Activated T-helper 1 cell treated with anti-CD3 and anti-CD28 coated beads, Interleukin-12 subunit alpha, Interleukin-12 subunit beta, Interleukin-2, Interleukin-4 antibody, amounts not matched to agents 30 ng/mL and 10 ng/mL and 1 ng/mL, durations not matched to agents 14 hours and 24 hours and 36 hours (primary cell): ENCODE measurements at places on chromosomes 11 and 22. TPM values are rescaled to one million over a fixed set of nuclear protein-coding genes. Genes with fewer than 3 reads are reported as not detected.

Gene FAM111A
- 64.8 and 66.4 TPM in 2 replicates for total RNA-seq

Gene PEX16
- 37.4 and 44.6 TPM in 2 replicates for total RNA-seq

Gene MRGPRE
- not detected in 2 replicates for total RNA-seq

Gene LGALS1
- total RNA-seq = 245 and 254 TPM in 2 replicates

Gene NDUFV1
- 289 and 303 TPM in 2 replicates for total RNA-seq

Gene SF3B2
- 267 TPM in 2 replicates for total RNA-seq

Gene SORL1
- total RNA-seq = 19.2 and 20.9 TPM in 2 replicates

Gene SHANK2
- total RNA-seq = not detected in 2 replicates

Gene GPHA2
- total RNA-seq = not detected in 2 replicates

Gene FDXACB1
- total RNA-seq = 7.9 and 9.4 TPM in 2 replicates

Gene TOMT
- not detected in 2 replicates for total RNA-seq

Gene TUB
- 0.24 and 0.29 TPM in 2 replicates for total RNA-seq

Gene MS4A7
- not detected in 2 replicates for total RNA-seq

Gene TSPAN32
- 2.1 and 2.2 TPM in 2 replicates for total RNA-seq

Gene PHF21B
- total RNA-seq = 0.21 TPM in 1 of 2 replicates, not detected in the other

Gene GAL3ST3
- total RNA-seq = 0.34 TPM in 1 of 2 replicates, not detected in the other

Gene OR8B3
- total RNA-seq = not detected in 2 replicates

Gene CTSW
- total RNA-seq = 5.7 and 7.4 TPM in 2 replicates

Gene THOC5
- 69.0 and 76.2 TPM in 2 replicates for total RNA-seq

- no peak for DNase-seq
Measured at GRCh38 chr22:18114495-18114894, 3.9 kb downstream of the TUBA8 start.

- DNase-seq = no peak
Measured at GRCh38 chr11:95498722-95499425, 267.9 kb upstream of the SESN3 start.

GRCh38 chr11:33413301-33413700 lies 156.1 kb downstream of the HIPK3 start:
- no peak for DNase-seq

DNA sequence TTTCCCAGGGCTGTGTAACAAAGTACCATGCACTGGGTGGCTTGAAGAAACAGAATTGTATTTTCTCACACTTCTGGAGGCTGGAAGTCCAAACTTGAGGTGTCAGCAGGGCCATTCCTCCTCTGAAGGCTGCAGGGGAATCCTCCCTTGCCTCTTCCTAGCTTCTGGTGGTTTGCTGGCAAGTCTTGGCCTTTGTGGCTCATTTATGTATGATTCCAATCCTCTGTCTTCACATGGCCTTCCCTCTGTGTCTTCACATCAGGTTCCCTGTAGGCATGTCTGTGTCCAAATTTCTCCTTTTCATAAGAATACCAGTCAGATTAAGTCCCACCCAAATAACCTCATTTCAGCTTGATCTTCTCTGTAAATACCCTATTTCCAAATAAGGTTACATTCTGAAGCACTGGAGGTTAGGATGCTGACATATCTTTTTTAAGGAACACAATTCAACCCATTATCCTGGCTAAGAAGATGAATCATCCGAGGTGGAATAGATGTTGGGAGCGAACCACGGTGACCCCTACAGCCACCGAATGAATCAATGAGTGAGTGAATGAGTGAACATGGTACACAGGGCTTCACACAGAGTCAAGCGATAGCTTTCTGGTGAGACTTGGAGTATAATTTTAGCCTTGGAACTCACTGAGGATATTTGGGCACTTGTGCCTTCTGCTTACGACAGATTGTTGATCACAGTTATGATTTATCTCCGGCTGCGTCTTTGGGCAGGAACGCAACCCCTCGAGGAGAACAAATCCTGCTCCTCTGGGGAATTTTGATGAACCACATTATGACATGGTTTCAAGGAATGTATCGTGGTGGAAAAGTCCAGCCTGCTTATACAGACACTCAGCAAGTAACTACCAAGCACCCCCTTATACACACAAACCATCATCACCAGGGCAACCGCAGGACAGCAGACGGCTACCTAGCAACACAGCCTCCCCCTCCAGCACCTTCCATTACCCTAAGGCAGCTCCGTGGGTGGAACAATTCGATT lies 34.3 kb upstream of the MICAL2 start:
- DNase-seq = no peak

- DNase-seq = no peak
Measured at GRCh38 chr11:25613865-25614264, 718.1 kb upstream of the ANO3 start.

GRCh38 chr11:27653990-27654758 lies 46.1 kb downstream of the BDNF start:
- DNase-seq = no peak

DNA sequence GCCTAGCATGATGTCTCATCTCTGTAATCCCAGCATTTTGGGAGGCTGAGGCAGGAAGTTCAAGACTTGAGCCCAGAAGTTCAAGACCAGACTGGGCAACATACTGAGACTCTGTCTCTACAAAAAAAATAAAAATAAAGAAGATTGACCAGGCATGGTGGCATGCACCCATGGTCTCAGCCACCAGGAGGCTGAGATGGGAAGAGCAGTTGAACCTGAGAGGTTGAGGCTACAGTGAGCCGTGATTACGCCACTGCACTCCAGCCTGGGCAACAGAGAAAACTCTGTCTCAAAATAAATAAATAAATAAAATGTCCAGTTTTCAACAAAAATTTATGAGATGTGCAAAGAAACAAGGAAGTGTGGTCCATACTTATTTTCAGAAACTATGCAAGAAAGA lies 28.3 kb downstream of the EFCAB6 start:
- no peak for DNase-seq

DNA sequence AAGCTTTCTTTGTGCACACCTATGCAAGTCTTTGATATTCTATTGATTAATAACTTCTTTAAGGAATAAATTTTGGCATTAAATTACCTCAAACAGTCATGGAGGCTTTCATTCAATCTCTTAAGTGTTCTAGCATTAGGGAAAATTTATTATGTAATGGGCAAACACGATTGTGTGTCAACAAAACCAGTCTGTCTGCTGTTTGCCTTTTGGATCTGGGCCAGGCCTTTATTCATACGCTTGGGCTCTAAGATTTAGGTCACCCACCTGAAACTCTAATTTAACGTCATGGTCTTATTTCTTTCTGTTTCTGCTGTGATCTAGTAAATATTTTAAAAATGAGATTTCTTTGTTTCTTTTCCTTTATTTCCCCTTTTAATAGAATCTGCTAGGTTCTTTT lies 1270.6 kb downstream of the LRRC4C start:
- DNase-seq = no peak

GRCh38 chr11:114921697-114922096 lies 243.4 kb downstream of the NXPE2 start:
- DNase-seq = no peak

DNA sequence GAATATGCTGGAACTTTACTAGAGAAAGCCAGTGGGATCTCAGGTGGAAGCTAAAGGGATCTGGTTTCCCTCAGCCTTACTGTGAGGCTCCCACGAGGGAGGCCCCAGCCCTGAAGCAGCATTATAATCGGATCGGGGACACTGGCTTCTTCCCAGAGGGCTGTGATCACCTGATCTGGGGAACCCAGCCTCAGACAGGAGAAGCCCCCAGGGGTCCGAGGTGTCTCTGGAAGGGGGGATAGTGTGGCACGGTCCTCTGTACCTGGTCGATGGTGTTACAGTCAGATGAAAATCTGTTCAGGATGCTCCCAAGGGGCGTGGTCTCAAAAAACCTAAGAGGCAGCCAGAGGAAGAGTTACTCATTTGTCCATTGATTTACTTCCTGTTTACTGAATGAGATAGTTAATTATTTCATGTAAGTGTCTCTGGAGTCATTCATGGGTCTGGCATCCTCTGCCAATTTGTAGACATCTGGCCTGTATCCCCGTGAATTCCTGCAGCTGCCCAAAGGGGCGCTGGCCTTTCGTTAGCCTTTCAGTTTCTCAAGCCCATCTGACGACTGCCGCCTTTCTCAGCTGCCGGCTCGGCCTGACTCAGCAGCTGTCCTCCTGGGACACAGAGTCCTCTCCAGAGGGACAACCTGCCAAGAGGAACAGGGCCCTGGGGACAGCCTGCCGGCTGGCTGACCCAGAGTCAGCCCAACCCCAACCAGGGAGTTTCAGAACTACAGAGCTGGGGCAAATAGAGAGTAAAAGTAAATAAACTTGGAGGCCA lies 17.0 kb upstream of the KCNJ11 start:
- DNase-seq = no peak

GRCh38 chr11:108726077-108726800 lies 61.4 kb downstream of the DDX10 start:
- no peak for DNase-seq

DNA sequence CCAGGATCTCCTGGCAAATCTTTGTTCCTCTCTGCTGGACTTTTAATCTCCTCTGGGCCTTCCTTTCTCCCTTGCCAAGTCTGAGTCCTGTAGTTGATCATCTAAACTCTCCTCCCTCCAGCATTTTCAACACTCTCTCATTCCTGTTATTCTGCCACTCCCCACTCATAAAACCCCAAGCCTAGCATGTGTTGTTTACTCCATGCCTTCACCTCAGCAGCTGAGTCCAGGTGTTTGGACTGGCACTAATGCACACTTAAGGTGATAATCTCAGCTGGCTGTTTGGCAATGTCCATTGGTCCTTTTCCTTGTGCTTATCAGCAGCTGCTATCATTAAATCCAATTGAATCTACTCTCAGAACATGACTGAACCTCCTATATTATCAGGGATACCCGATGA lies 876.8 kb upstream of the TENM4 start:
- DNase-seq = no peak

GRCh38 chr22:43624144-43624998 lies 187.7 kb downstream of the EFCAB6 start:
- no peak for DNase-seq

- DNase-seq = no peak
Measured at GRCh38 chr11:33334627-33335026, 77.4 kb downstream of the HIPK3 start.

GRCh38 chr11:38900211-38900610 lies 2302.2 kb upstream of the RAG2 start:
- DNase-seq = no peak

- DNase-seq = no peak
Measured at GRCh38 chr22:23067023-23067650, 3.2 kb upstream of the GNAZ start.

GRCh38 chr22:39433476-39434242 lies 23.2 kb upstream of the MGAT3 start:
- DNase-seq = no peak

DNA sequence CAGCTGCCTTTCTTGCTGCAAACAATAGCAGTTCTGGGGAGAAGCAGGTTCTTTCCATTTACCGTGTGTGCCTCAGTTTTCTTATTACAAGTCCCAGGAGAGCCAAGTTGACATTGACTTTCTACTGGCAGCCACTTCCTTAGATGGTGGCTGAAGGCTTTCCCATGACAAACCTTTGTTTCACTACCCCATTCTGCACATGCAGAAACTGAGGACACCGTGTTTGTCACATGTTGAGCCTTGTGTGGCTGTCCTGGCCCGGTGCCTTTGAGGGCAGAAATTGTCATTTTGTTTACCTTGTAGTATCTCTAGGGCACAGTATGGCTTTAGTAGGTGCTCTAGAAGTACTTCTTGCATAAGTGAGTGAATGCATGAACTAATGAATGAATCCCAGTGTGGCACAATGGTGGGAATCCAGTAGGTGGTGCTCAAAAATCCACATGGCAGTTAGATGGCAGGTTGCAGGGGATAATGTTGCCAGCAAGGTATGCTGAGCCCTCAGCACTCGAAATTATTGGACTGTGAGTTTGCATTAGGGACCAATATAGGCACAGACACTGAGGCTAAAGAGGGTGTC lies 101.6 kb downstream of the CSNK2A3 start:
- no peak for DNase-seq

DNA sequence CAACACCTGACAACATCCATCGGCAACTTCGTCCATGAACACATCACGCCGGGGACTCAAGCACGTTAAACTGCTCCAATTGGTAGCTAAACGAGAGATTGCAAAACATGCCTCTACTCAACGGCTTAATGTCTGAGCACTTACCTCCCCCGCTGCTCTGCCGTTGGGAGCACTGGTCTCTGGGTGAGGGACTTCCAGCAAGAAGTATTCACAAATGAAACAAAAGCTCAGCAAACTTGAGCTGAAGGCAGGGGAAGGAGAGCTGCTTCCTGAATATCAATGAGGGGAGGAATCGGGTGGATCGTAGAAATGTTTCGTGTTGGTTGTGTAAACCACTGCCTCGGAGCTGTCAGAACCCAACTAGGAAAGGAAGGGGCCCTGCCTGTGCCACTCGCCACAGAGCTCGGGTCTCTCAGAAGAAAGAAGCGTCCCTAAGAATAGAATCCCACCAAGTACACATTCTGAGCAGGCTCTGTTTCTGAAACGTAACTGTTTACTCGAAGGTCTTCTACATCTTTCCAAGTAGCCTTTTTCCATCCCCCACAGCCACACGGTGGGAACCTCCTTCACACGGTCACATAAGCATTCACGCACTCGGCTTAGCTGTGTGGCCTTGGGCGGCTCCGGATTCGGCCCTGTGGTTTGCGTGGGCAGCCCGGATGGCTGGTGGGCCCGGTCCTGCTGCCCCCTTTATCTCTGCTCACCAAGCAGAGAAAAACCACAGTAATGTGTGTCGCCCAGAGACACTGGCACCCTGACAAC lies at the start of gene MLC1:
Gene MLC1 (minus strand): TSS at position 216 of the 762 bp plus-strand sequence. CDS start 524 bp downstream, outside the sequence.
- DNase-seq = no peak

DNA sequence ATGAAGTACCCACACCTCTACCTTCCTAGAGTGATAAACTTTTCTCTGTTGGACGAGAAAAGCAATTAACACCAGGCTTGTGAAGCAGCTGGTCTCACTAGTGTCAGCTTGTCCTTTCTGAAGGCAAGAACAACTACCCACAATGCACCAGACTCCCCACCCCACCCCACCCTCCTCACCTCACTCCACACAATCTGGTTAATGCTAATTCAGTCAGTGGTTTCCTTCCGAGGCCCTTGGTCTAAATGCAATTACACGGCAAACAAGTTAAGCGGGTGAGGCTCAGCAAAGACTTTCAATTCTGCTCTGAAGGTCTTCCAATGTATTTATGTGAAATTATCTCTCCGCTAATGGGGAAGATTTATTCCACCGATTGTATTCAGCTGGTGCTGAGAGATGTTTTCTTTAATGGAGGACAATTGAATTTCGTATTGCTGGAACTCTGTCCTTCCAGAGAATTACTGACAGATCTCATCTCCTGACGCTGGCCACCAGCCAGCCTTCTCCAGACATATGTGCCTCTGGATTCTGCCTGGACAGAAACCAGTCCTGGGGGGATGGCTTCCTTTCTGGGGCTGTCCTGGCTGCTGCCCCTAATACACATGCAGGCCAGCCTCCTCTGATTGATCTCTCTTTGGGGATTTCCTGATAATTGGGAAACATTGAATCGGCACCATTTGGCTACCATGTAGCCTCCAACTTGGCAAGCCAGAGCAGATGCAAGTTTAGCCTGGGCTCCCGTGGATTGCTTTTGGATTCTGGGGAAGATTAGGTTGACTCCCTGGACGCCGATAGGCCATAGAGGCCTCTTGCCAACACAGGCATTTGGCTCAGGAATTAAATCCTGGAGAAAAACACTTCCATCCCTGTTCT lies 165.8 kb upstream of the NARS2 start:
- DNase-seq = no peak

GRCh38 chr11:125350206-125351032 lies 145.6 kb downstream of the FEZ1 start:
- DNase-seq = no peak
